ENCODE measurements at places on chromosomes 3 and 15.

GRCh38 chr15:28989896-28990295 lies 104.1 kb downstream of the APBA2 start:
- no peak for DNase-seq

GRCh38 chr15:53210653-53211052 lies 420.5 kb upstream of the ONECUT1 start:
- DNase-seq, result no peak

DNA sequence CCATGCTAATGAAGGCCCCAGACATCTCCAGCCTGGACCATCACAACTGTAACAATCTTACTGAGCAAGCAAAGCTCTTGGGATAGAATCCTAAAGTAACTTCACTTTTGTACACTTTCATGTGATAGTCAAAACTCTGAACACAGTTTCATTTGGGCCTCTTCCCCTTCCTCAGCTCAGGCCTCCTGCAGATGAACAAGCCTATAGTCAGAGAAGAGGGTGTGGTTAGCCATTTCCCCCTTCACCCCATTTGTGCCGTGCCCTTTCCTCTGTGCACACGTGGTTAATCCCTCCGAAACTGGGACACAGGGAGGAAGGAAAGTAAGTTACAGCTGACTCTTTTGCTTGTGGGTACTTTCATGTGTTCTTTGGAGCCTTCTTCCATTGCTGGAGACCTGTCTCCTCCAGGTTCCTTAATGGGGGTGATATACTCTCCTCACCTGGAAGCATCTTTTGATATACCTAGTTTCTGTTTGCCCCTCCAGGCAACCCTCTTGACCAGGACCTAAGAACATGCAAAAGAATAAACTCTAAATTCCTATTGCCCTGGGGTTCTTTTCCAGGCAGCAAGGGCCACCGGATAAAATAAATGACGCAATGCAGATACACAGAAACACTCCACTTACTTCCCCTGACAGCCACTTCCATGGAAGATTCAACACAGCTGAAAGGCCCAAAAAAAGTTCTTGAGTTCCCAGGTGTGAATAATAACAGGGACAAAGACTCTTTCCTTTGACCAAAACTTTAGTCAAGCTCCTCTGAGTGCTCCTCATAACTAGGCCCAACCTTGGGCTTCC lies 29.6 kb upstream of the CSTA start:
- no peak for DNase-seq

GRCh38 chr3:14266361-14266760 lies 87.7 kb downstream of the LSM3 start:
- peak; percentile 96 for DNase-seq

DNA sequence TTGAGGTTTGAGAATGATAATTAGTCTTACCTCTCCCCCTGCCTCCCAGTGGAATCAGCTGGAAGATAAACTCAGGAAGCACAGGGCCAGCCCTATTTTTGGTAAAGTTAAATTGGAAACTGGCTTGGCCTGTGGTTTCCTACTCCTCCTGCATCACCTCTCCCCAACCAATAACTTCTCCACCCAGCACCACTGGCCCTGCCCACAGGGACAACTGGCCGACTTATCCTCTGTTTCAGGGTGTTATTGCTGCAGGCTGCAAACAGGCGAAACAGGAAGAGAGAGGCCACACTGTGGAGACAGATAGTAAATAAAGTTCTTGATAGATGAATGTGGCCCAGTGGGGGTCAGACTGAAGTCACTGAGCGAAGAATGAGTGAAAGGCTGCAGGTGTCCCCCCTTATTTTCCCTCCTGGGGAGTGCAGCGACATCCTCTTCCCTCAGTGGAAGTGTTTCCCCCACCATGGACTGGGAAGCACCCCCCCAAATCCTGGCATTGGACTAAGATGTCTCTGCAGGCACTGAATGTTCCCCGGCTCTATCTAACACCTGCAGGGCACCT lies 47.1 kb downstream of the PDIA5 start:
- DNase-seq, result peak; percentile 15

DNA sequence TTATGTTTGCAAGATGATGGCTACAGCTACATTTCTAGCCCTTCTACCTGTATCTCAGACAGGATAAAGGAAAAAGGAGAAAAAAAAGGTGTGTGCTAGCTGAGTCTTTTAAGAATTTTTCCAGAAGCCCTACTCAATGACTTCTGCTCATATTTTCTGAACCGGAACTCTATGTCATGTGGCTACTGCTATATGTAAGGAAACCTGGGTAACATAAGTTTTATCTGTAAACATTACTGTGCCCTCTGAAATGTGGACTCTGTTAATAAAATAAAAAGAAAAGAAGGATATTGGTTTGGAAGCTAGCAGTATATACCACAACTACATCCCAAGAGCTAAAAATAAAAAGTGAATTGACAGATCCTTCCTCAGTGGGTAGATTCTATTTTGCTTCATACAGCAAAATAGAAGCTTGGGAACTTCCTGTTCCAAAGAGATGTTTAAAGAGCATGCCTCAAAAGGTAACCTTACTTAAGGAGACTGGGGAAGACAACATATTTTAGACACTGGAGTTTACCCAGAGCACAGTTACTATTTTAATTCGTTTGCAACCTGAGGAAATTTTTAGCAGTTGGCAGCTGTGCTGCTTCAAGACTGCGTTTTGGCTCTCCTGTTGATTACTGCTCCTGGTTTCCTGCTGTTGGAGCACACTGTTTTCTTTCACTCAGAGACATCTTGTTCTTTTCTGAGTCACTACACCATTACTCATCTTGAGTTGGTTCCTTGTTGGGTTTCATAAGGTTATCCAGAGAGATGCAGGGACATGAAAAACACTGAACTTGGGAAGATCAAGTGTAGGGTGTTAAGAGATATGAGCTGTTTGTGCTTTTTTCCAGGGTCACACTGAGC lies 280.7 kb downstream of the NFKBIZ start:
- peak; percentile 74 for DNase-seq

DNA sequence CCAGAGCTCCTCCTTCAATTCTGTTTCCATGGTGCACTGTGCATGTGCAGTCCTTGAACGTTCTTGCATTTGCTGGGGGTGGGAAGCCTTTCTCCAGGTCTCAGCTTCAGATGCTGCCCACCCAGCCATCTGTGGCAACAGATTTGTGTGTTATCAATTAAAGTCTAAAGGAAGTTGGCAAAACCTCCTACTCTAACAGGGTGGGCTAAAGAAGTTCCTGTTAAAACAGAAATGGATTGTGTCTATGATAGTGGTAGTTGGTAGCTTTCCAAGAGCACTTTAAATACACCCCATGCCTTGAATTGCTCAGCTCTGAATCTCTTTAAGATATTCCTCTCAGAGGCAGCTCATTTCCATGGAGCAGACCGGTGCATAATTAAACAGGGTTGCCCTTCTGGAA lies 488.0 kb upstream of the SUCLG2 start:
- DNase-seq, result no peak

DNA sequence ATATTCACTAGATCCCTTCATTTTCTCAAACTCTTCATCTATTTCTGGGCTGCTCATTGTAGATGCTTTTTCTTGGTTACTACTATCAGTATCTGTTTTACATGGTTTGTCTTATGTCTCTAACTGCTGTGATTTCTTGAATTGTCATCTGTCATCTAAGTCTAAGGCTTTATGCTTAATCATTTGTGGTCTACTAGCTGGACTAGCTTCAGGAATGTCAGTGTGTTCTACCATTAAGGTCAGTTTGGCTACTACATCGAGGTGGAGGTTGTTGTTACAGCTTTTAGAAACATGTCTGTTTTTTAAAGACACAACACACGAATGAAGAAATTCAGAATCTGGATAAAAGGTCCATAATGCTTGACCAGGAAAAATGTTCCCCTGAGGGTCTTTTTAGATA lies 82.2 kb downstream of the ABI3BP start:
- no peak for DNase-seq

- no peak for DNase-seq
These were observed 34.9 kb downstream of the TSPAN3 start for GRCh38 chr15:77035999-77036471.

DNA sequence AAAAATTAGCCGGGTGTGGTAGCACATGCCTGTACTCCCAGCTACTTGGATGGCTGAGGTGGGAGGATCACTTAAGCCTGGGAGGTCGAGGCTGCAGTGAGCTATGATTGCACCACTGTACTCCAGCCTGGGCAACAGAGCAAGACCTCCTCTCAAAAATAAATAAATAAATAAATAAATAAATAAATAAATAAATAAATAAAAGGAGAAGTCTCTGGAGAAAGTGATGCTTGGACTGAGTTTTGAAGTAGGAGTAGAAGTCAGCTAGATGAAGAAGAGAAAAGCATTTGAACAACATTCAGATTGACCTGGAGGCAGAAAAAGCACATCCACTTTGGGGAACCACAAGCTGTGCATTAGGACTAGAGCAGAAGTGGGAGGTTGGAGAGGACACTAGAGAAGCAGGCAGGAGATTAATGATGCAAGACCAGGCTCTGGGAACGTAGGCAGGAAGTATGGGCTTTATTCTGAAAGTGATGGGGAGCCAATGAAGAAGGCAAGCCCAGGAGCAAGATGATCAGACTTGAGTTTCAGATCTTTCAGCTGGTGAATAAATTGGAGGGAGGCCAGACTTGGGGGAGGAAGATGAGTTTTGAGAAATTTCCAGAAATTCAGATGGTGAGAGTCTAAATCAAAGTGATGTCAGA lies 48.7 kb downstream of the KLHL6 start:
- DNase-seq, result no peak

All from mesenchymal stem cell (in vitro differentiated cells and primary cell).